Breast epithelium (tissue), 4 donors: ENCODE measurements at places on chromosomes 2 and 18.

DNA sequence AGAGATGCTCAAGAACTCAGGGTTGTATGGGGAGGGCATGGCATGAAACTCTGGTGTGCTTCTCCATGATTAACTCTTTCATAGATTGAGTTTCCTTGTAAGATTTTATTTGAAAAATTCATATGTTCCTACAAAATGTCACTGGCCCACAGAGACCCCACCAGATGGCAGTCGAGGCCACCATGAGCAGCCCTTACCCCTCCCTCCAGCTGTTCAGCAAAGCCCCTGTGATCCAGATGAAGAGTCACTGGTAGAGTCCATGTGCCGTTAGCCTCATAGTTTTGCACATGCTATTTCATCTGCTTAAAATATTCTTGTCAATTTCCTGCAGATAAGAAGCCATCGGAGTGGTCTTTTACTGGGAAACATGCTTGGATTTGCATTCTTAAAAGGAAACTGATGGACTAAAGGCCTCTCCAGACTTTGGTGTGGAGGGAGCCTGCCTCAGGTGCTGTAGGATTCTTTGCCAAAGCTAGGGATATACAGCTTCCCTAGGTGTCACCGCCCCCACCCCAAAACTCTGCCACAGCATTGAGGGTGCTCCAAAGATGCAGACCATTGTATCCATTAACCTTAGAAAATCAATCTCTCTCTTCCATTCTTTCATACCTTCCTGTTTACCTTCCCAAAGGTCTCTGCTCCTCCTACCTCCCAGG, 18.8 kb downstream of the ZNF385B start:
- no peak for DNase-seq

GRCh38 chr2:23850564-23851256, 76.2 kb downstream of the ATAD2B start:
- no peak for DNase-seq

DNA sequence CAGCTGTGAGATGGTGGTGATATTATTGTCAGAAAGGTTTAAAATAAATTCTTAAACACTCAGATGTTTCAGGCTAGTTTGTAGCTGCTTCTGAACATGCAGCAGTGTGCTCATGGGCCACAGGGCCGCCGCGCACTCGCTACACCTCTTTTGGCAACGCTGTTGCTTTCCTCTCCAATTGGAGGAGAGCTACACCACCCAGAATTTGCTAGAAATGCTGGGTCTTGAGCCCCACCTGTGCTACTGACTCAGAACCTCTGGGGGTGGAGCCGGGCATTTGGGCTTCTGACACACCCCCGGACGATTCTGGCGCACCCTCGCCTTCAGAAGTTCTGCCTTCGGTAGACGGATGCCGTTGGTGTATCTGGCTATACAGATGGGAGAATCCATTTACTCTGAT, 15.7 kb downstream of the LRRFIP1 start:
- DNase-seq, result no peak

- DNase-seq, result no peak
Observed at GRCh38 chr2:224957540-224958461, 84.5 kb downstream of the DOCK10 start.

DNA sequence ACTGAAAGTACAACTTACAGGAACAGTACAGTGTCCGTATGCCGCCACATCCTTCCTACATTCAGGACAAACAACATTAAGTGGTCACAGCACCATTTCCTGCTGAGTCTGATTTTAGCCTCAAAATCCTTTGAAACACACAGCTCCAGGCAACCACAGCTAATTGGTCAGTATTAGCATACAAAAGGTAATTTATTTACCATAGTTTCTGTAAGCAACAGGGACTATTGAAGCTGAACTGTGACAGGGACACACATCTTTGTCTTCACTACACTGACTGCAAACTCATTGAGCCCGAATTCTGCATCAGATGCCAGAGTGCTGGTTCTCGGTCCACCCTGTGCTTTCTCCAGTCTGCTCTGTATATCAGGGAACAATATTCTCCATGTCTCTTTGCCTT, 151.8 kb downstream of the ST6GAL2 start:
- DNase-seq, result no peak

- no peak for DNase-seq
Observed at GRCh38 chr2:120398051-120398995, 52.4 kb downstream of the INHBB start.

GRCh38 chr2:176748662-176749061, 463.9 kb upstream of the HNRNPA3 start:
- no peak for DNase-seq

- DNase-seq, result no peak
Observed at GRCh38 chr18:57819119-57819518, 16.0 kb upstream of the ATP8B1 start.

DNA sequence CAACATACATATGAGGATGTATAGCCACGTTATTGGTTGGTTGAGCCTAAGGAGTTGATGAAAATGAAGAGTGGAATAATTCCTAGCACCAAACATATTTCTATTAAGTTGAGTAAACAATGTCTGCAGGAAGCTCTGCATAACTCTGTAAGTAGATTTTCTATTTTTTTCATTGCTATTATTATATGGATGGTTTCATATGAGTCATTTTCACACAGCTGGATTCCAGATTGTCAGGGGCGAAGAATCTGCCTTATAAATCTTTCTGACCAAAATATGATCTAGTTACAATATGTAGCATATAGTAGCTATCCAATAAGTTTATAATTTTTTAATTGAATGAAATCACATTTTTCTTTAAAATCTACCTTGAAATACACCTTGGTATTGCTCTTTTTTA, 468.0 kb upstream of the PKDCC start:
- DNase-seq, result no peak

- DNase-seq, result no peak
Observed at GRCh38 chr2:109204412-109204811, 75.4 kb downstream of the SH3RF3 start.

DNA sequence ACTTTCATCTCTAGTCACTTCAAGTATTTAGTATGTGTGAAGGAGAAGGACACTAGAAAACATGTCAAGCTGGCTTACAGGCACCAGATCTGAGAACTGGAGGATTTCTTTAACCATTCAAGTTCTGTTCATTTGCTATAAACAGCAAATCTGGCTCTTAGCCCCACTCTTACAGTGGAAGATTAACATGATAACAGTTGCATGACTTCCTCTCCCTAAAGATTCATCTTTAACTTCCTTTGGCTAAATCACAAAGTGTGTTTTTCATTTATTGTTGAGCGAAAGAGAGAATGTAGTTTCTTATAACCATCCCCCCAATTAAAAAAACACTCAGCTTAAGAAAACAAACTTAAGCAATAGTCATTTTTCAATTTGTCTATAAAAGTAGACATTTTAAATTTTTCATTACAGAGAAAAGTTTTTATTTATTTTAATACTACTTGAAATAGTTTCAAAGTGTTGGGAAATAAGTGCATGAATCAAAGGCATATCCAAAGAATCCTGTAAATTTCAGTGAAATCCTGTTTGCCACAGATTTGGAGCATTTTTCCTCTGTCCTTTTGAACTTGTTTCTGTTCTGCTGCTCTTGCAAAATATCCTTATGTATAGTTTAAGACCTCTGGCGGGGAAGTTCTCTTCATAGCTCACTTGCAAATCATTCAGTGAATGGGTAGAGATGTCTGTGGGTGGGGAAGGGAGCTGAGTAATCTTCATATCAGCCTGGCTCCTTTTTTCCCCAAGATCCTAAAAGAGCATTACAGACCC, 241.0 kb upstream of the RBBP8 start:
- DNase-seq, result no peak

- no peak for DNase-seq
Observed at GRCh38 chr18:58009166-58009565, 34.9 kb upstream of the NEDD4L start.

GRCh38 chr2:128623776-128624761, 305.4 kb upstream of the HS6ST1 start:
- DNase-seq, result no peak

DNA sequence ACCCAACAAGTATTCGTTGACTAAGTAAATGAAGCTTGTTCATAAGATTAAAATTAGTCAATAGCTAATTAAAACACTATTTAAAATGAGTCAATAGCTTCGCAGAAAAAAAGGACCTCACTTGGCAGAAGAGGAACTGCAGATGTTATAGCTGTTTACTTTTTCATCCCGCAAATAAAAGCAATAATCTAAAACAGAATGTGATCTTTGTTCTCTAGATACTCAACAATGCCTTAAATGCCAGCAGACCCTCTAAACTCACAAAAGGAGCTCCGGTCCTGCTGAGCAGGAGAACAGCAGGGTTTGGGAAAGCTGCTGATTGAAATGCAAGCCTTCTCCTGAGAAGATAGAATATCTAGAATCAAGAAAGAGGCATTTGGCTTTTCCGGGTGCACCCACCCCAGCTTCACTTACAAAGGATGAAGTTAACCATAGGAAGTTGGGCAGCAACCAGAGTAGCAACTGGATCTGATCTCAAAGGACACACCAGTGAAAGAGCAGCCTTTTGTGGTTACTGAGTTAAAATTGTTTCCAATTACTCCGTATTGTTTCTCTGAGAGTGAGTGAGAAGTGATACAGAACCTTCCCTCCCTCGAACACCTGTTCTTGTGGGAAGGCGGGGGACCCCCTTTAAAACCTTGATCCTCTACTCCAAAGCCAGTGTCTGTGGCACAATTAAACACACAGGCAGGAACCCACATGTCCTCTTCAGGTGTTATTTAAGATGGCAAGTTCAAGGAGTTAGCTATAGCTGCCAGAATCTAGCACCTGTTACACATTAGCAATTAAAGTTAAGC, 6.8 kb downstream of the CCBE1 start:
- no peak for DNase-seq

DNA sequence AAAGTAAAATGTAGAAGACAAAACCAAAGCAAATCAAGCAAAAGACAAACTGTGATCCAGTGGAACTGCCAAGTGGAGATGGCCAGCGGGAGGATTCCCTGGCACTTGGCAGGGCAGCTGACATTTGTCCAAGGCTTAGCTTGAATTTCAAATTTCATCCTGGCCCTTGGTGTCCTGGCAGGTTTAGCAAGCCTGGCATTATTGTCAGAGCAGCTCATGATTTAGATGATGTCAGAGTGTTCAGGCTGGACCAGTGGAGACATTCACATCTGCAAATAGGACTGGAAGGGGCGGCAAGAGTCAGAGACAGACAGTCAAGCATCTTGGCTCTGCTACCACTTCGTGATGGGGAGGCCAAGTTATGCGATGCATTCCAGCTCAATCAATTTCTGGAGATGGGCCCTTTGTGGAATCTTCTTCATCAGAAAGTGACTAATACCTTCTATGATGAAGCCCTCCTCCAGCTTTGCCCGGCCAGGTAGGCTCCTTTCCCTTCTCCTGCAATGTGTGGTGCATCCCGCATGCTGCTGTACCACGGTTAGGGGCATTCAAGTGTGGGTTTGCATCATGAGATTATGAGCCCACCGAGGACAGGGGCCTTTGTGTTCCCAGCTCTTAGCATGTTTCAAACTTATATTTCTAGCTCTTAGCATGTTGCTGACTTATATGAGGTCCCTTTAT, 199.7 kb downstream of the ANKRD30B start:
- no peak for DNase-seq

DNA sequence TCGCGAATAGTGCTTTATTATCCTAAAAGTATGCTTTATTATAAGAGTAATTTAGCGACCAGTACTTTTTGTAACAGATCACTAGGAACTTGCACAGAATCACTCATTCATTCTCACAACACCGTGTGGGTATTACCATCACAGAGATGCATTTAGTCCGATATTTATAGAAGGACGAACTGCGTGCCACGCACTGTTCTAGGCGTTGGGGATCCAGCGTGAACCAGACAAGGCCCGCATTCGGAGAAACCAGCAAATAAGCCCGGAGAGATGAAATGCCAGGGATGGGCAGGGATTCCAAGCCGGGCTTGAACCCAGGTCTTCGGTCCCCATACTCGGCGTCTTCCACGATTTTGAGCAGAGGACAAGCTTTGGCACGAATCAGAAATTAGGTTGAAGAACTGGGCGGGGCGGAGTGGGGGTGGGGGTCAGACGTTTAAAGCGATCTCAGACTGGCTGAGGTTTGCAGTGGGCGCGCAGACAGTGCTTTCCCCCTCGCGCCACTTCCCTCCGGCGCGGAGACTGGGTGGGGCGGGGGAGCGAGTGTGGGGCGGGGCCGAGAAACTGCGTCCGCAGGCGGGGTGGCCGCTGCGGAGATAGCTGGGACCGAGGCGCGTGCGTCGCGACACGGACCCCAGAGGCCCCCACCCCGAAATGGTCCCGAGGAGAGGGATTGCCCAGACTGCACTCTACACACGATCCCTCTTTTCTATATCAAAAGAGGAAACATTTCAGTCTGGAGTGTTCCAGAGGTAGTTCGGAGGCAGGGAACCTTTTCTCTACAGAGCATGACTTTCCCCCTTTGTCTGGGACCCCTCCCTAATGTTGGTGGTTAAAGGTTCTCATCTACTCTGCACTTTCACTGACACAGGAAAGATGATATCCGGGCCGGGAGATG, 1.1 kb upstream of the CXCR4 start:
- DNase-seq, result no peak

DNA sequence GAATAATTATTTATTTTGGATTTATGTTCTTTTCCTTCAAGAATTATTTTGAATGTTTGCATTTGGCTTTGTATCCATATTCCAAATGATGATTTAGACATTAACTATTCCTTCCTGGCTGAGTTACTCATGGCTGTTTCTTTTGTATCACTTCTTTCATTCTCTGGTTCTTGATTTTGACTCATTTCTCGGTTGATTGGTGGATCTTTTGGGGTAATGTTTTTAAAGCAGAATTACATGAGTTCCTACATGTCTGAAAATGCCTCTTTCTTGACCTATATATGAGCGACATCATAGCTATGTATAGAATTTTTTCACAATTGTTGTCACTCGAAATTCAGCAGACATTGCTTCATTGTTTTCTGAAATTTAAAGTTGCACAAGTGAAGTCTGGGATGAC, 39.5 kb downstream of the CYP26B1 start:
- no peak for DNase-seq

DNA sequence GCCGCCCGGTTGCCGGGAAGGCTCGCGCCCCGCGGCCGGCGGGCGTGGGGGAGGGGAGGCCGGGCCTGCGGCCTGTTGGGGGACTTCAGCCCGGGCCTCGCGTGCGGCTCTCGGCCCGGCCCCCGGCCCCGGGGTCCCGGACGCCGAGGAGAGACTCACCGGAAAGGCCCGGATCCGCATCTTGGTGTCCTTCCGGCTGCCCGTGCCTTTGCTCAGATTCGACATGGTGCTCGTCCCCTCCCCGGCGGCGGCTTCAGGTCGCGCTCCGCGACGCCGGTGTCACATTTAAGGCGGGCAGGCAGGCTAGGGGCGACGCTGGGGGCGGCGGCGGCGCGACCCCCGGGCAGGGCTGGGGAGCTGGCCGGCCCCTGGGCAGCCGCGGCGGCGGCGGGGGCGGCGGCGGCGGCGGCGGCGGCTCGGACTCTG, 365 bp downstream of the CUL3 start:
- no peak for DNase-seq

GRCh38 chr2:24374301-24374700, 14.0 kb upstream of the ITSN2 start:
- DNase-seq, result no peak

- no peak for DNase-seq
Observed at GRCh38 chr2:65368468-65368867, 63.9 kb downstream of the SPRED2 start.

DNA sequence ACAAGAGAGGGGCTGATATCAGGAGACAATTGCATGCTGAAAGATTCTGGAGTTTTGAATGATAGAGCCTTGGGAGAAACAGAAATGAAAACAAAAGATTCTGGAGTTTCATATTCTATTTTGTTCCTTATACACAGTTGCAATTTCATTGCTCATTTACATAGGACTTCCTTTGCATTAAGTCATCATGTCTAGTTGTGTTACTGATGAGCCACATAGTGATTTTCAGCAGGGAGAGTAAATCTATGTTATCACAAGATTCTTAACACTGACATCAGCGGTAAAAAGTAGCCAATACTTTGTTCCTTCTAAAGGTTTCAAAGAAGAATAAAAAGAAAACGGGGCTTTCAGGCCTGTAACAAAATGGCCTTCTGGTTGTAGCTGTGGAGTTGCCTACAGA, 7.1 kb downstream of the ADAM17 start:
- DNase-seq, result no peak
